ENCODE measurements at places on chromosomes 16 and 17.

DNA sequence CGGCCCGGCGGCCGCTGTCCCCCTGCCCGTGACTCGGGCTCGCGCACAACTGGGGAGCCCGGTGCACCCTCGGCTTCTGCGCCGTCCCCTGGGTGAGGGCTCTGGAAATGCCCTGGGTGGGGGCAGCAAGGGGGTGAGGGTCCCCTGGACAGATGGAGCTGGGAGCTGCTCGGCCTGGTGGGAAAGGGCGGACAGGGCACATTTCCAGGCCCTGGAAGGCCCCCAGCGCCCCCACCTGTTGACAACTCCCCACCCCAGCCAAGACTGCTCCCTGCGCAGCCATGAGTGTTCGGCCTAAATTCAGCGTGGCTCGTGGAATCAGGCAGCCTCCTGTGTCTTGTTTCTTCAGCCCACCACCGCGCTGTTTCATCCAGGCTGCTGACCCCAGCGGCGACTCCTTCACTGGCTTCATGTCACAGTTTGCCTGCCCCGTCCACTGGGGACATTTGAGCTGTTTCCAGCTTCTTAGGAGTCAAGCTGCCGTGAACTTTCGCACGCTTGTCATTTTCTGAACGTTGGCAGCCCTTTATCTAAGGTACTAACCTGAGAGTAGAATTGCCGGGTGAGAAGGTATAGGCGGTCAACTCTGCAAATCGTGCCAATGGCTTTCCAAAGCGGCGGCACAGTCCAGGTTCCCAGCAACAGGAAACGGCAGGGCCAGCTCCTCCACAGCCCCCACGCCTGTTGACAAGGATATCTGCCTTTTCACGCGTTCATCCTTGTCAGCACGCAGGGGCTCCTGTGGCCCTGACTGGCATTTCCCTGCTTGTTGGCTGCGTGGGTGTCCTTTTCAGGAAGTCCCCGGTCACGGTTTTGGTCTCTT lies 895 bp downstream of the UTS2R start:
- no peak for DNase-seq

DNA sequence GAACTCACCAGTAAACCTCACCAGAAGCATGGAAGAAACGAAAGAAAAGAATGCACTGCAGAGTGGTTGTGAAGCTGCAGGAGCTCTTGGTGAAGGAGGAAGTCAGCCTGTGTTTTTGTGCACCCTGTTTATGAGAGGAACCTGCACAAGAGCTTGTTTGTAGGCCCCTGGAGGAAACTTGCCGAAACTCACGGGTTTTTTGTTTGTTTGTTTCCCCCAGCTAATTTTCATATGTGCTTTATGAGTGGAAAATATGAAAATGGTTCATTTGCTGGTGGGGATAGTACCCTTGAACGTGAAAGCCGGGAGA lies 222.7 kb downstream of the C16orf95 start:
- no peak for DNase-seq

- no peak for DNase-seq
Measured at GRCh38 chr17:44353672-44354331, 8.7 kb downstream of the GRN start.

DNA sequence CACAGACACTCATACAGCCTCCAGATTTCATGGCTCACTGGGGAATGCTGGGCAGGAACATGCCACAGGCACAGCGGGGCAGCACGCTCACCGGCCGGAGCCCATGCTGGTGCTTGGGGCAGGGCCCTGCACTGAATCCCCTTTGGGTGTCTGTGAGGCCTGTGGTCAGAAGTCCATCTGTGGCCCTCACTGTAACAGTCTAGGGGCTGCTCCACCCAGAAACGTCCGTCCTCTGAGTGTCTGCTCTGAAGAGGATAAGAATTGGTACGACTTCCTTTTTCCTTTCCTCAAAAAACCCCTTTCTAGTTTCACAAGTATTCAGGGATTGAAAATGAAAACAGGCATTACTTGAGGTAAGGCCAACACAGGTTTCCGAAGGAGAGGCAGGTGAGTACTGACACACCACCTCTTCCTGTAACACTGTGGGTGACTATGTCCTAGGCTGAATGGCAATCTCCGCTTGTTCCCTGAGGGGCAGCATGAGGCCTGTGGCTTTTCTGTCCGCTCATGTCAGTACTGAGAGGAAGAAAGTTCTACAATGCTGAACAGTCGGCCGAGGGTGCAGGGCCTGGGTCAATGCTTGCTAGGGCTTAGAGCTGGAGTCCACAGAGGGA lies 42.5 kb downstream of the TMEM11 start:
- DNase-seq: no peak

GRCh38 chr17:29833801-29834200 lies 96.2 kb downstream of the SSH2 start:
- DNase-seq: no peak

DNA sequence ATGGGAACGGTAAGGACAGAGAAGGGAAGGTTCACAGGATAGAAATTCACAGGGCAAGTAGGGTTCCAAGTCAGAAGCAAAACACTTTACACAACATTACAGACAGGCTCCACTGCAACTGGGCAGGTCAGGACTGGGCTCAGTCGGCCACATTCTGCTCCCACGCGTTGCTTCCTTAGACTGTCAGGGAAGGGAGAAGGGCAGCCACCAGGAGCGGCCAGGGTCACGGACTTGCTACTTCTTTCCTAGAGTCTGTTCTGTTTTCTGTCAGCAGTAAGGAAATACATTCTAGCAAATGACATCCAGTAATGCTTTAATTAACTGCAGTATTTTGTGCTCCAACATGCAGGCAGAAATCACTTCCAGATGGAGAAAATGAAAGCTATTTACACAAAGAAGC lies 160.3 kb upstream of the RPH3AL start:
- no peak for DNase-seq

DNA sequence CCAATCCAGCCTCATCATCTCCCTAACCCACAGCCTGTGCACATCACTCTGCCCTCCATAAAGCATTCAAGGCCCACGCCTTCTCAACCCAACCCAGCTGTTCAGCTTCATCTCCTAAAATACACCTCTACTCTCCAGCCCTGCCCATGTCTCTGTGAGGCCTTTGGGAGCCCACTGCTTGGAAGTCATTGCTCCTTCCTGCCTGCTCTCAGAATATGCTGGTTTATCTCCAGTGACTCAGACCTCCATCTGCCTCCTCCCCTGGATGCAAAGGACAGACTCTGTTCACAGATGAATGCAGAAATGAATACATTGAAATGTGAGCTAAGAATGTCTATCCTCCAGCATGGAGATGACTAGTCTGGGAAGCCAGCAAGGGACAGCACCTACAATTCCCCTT lies 19.0 kb downstream of the KCNG4 start:
- no peak for DNase-seq

GRCh38 chr17:7315570-7316235 lies 543 bp upstream of the GPS2 start:
- no peak for DNase-seq

GRCh38 chr17:34377078-34377823 lies 14.2 kb upstream of the CCL1 start:
- no peak for DNase-seq

DNA sequence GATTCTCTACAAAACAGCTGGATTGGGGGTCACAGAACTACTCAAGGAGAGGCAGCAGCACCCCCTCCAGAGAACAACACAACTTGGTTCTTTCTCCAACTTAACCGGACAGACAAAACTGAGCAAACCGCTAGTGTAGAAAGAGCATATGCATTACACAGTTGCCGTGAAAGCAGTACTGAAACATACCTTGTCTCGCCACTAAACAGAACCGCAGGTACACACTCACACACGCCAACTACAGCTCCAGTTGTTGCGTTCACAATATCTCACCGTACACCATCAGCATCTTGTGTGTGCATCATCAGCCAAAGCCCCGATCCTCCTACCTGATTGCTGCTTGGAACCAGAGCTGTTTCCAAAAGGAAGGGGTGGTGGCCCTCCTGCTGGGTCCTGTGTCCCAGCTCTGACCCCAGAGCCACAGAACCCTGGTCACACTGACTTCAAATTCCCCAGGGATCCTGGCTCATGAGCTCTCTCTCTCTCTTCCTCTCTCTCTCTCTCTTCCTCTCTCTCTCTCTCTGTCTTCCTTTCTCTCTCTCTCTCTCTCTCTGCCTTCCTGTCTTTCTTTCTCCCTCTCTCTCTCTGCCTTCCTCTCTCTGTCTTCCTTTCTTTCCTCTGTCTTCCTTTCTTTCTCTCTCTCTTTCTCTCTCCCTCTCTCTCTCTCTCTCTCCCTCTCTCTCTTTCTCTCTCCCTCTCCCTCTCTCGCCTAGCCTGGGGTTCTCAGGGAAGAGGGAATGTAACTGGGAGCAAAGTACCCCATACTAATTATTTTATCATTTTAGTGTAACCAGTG lies 8.4 kb downstream of the PIMREG start:
- DNase-seq: no peak

- DNase-seq: no peak
Measured at GRCh38 chr17:81329927-81330883, 35.1 kb upstream of the SLC38A10 start.

GRCh38 chr16:77457046-77457445 lies 22.2 kb upstream of the ADAMTS18 start:
- DNase-seq: no peak

- DNase-seq: no peak
Measured at GRCh38 chr16:15873301-15873700, 15.1 kb downstream of the CEP20 start.
